ENCODE measurements at places on chromosomes 2 and 18. TPM values are rescaled to one million over a fixed set of nuclear protein-coding genes. Genes with fewer than 3 reads are reported as not detected.

Gene LNPK
- total RNA-seq: 36.4 TPM

GRCh38 chr2:16620590-16620989 is 45.0 kb downstream of the CYRIA start:
- H3K36me3 ChIP-seq: peaks cover 12% of the 10 kb centered on the region
- H3K27me3 ChIP-seq: no peaks in the 10 kb centered on the region
- DNase-seq: no peak
- H3K27ac ChIP-seq: peak overlapping the region; percentile 45
- H3K4me1 ChIP-seq: peaks cover 33% of the 10 kb centered on the region
- no peak overlapping the region for H3K4me3 ChIP-seq

DNA sequence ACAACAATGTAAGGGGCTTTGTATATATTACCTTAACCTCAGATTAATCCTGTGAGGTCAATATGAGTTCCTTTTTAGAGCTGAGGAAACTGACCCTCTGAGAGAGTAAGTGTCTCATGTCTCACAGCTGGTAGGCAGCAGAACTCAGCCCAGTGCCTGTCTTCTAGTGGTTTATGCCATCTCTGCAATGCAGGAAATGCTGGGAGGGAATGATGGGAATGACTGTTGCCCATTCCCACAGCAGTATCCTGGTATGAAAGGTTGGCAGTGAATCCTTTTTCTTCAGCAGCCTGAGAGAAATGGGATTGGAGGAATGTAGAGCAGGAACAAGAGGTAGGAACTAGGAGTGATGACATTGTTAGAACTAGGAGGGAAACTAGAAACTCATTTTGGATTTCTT is 6.0 kb downstream of the MRPL30 start:
- H3K36me3 ChIP-seq: peaks cover 22% of the 10 kb centered on the region
- peaks cover 6% of the 10 kb centered on the region for H3K4me1 ChIP-seq
- no peak overlapping the region for H3K27ac ChIP-seq

GRCh38 chr2:215828528-215829184 is 184.7 kb downstream of the MREG start:
- DNase-seq: peak; percentile 30
- H3K4me1 ChIP-seq: peaks cover 18% of the 10 kb centered on the region
- no peaks in the 10 kb centered on the region for H3K27me3 ChIP-seq
- no peaks in the 10 kb centered on the region for H3K36me3 ChIP-seq
- no peak overlapping the region for H3K27ac ChIP-seq
- no peak overlapping the region for H3K4me3 ChIP-seq

Gene SPTBN1
- 217 TPM for total RNA-seq

GRCh38 chr2:224151161-224151560 is 112.1 kb upstream of the SERPINE2 start:
- H3K36me3 ChIP-seq: no peaks in the 10 kb centered on the region
- peaks cover 22% of the 10 kb centered on the region for H3K4me1 ChIP-seq
- no peaks in the 10 kb centered on the region for H3K27me3 ChIP-seq
- DNase-seq: no peak
- H3K27ac ChIP-seq: no peak overlapping the region

GRCh38 chr2:191070276-191070675 is 56.3 kb upstream of the STAT1 start:
- no peak for DNase-seq
- H3K27me3 ChIP-seq: no peaks in the 10 kb centered on the region
- no peaks in the 10 kb centered on the region for H3K36me3 ChIP-seq
- no peaks in the 10 kb centered on the region for H3K4me1 ChIP-seq

DNA sequence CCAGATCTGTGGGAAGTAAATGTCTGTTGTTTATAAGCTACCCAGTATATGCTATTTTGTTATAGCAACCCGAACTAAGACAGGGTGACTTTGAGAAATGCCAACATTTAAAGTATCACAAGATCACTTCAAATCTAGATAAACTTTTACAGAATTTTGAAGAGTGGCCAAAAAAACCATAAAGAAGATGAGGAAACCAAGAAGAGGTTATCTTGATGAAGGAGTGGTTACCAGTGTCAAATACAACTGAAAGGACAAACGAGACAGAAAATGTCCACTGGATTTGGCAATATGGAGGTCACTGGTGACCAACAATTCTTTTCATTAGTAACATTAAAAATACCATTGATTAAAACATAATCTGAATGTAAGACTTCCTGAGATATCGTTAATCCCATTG is 235.7 kb downstream of the DYM start:
- H3K36me3 ChIP-seq: peaks cover 2% of the 10 kb centered on the region
- H3K4me1 ChIP-seq: no peaks in the 10 kb centered on the region
- no peak overlapping the region for H3K27ac ChIP-seq
- no peak for DNase-seq

- no peak overlapping the region for H3K4me3 ChIP-seq
- H3K27ac ChIP-seq: no peak overlapping the region
- no peaks in the 10 kb centered on the region for H3K4me1 ChIP-seq
- H3K36me3 ChIP-seq: no peaks in the 10 kb centered on the region
- no peaks in the 10 kb centered on the region for H3K27me3 ChIP-seq
Observed at GRCh38 chr2:84816426-84817026, 64.4 kb downstream of the TRABD2A start.

- H3K27me3 ChIP-seq: peaks cover 38% of the 10 kb centered on the region
- H3K4me3 ChIP-seq: no peak overlapping the region
Observed at GRCh38 chr2:136402281-136402680, 284.3 kb upstream of the CXCR4 start.

DNA sequence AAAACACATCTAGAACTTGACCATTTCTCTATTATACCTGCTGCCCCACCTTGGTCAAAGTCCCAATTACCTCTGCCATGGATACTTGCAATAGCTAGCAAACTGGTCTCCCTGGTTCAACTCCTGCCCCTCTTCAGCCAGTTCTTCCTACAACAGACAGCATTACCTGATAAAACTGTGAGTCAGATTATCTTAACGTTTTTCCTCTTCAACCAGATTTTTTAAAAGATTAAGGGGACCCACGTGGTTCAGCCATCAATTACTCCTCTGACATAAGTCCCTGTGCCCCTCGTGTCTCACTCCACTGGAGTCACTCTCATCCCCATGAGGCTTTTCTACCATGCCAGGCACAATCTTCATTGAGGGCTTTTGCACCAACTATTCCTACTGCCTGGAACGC is 5.3 kb upstream of the ARHGAP15 start:
- no peaks in the 10 kb centered on the region for H3K36me3 ChIP-seq
- no peak for DNase-seq
- no peak overlapping the region for H3K4me3 ChIP-seq
- H3K27ac ChIP-seq: no peak overlapping the region
- H3K27me3 ChIP-seq: no peaks in the 10 kb centered on the region

Gene CD207
- total RNA-seq: not detected

DNA sequence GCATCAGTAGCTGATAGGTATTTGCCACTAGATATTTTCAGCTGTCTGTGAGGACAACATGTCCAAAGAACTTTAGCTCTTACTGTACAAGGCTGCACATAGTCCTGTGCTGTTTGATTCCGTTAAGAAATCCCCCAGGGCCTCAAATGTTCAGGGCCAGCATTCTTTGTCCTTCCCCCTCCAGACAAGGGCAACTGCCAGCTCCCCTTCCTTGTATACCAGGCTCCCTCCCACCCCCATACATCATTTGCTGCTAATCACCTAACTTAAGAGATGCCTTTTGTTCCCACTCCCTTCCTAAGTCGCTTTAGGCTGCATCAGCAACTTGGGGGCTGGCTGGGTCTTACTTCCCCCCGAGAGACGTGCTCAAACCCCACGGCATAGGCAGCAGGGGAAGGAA is 138.7 kb downstream of the CDH20 start:
- peak overlapping the region; percentile 39 for H3K27ac ChIP-seq
- peaks cover 31% of the 10 kb centered on the region for H3K4me1 ChIP-seq
- H3K36me3 ChIP-seq: no peaks in the 10 kb centered on the region
- no peak overlapping the region for H3K4me3 ChIP-seq

- DNase-seq: no peak
- H3K36me3 ChIP-seq: no peaks in the 10 kb centered on the region
- no peaks in the 10 kb centered on the region for H3K27me3 ChIP-seq
- no peak overlapping the region for H3K27ac ChIP-seq
- no peaks in the 10 kb centered on the region for H3K4me1 ChIP-seq
Observed at GRCh38 chr2:238952261-238952919, 104.5 kb downstream of the TWIST2 start.

Gene MOGAT1
- not detected for total RNA-seq

DNA sequence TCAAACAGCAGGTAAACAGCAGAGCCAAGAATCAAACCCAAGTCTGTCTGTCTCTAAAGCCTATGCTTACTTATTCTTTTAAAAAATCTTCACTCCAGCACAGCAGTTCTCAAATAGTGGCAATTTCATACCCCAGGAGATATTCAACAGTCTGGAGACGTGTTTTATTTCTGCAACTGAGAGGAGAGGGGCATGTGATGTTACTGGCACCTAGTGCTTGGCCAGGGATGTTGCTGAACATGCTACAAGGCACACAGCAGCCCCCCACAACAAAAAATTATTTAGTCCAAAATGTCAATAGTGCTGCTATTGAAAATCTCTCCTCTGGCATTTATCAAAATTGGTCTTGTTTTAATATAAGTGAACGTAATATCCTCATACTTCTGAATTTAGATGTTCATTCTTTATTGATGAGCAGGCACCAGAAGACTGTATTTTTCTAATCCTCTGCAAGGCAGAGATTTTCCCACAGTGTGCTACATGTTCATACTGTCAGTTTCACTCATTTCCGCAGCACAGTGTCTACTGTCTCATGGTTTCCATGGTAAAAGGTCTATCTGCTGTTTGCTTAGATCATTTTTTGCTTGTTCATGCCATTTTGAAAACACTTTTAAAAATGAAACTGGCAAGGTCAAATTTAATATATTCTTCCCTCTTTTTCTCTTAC is 90.5 kb downstream of the LRATD1 start:
- H3K36me3 ChIP-seq: no peaks in the 10 kb centered on the region
- H3K4me1 ChIP-seq: no peaks in the 10 kb centered on the region
- DNase-seq: no peak
- no peak overlapping the region for H3K27ac ChIP-seq

Gene CBLN2
- total RNA-seq: 0.58 TPM

DNA sequence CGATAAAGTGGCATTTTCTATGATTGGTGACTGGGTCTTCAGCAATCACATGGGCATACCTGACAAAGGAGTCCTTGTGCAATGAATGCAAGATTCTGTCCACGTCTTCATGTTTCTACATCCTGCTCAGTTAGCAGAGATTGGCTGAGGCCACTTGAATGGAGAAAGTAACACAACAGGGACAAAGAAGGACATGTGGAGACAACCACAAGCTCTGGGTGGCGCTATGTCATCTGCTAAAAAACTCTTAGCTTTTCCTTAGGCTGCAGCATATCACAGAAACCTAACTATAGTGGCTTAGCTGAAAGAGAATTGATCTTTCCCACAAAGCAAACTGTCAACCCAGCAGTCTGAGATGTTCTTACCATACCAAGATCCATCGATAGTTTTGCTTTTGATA is 1109.7 kb downstream of the SOCS6 start:
- H3K4me3 ChIP-seq: no peak overlapping the region
- peaks cover 8% of the 10 kb centered on the region for H3K27me3 ChIP-seq
- peak; percentile 9 for DNase-seq
- no peaks in the 10 kb centered on the region for H3K36me3 ChIP-seq
- no peak overlapping the region for H3K27ac ChIP-seq
- H3K4me1 ChIP-seq: peaks cover 6% of the 10 kb centered on the region

DNA sequence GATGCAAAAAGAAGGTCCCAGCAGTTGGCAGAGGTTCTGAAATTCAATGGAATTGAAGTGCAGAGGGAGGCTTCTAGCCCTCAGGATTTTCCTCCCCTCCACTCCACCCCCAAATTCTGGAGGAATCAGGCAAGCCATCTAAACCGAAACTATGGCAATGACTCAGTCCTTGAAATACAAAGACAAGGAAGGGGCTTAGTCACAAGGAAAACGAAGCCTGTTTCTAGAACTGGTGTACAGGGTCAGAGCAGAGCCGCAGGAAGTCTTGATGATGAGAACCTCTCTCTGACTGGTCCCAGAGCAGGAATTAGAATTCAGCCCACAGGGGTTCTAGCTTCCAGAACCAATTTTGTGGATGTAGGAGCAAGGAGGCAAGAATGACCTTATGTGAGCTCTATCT is 111.7 kb upstream of the SCN1A start:
- H3K27ac ChIP-seq: no peak overlapping the region
- H3K27me3 ChIP-seq: no peaks in the 10 kb centered on the region
- no peaks in the 10 kb centered on the region for H3K36me3 ChIP-seq

- no peak for DNase-seq
- H3K27ac ChIP-seq: no peak overlapping the region
- H3K36me3 ChIP-seq: no peaks in the 10 kb centered on the region
- H3K4me1 ChIP-seq: peaks cover 23% of the 10 kb centered on the region
- peaks cover 3% of the 10 kb centered on the region for H3K27me3 ChIP-seq
Observed at GRCh38 chr2:10297959-10298531, 4.7 kb upstream of the HPCAL1 start.

Gene CXXC1
- 108 TPM for total RNA-seq

- no peak for DNase-seq
- H3K36me3 ChIP-seq: no peaks in the 10 kb centered on the region
- H3K4me3 ChIP-seq: no peak overlapping the region
- no peaks in the 10 kb centered on the region for H3K27me3 ChIP-seq
- no peak overlapping the region for H3K27ac ChIP-seq
Observed at GRCh38 chr2:185381631-185382030, 357.0 kb upstream of the FSIP2 start.

- no peaks in the 10 kb centered on the region for H3K27me3 ChIP-seq
- no peak overlapping the region for H3K27ac ChIP-seq
- no peak for DNase-seq
- no peaks in the 10 kb centered on the region for H3K36me3 ChIP-seq
- no peak overlapping the region for H3K4me3 ChIP-seq
Observed at GRCh38 chr18:41266616-41267015, 688.4 kb upstream of the PIK3C3 start.

Gene MLPH
- total RNA-seq: not detected

- no peak for DNase-seq
- peaks cover 3% of the 10 kb centered on the region for H3K4me1 ChIP-seq
- H3K36me3 ChIP-seq: peaks cover 7% of the 10 kb centered on the region
Observed at GRCh38 chr2:186757009-186757408, 63.1 kb downstream of the FAM171B start.

GRCh38 chr2:18482666-18483065 is 77.8 kb downstream of the RDH14 start:
- H3K27me3 ChIP-seq: no peaks in the 10 kb centered on the region
- DNase-seq: no peak
- no peak overlapping the region for H3K27ac ChIP-seq
- H3K4me1 ChIP-seq: no peaks in the 10 kb centered on the region

DNA sequence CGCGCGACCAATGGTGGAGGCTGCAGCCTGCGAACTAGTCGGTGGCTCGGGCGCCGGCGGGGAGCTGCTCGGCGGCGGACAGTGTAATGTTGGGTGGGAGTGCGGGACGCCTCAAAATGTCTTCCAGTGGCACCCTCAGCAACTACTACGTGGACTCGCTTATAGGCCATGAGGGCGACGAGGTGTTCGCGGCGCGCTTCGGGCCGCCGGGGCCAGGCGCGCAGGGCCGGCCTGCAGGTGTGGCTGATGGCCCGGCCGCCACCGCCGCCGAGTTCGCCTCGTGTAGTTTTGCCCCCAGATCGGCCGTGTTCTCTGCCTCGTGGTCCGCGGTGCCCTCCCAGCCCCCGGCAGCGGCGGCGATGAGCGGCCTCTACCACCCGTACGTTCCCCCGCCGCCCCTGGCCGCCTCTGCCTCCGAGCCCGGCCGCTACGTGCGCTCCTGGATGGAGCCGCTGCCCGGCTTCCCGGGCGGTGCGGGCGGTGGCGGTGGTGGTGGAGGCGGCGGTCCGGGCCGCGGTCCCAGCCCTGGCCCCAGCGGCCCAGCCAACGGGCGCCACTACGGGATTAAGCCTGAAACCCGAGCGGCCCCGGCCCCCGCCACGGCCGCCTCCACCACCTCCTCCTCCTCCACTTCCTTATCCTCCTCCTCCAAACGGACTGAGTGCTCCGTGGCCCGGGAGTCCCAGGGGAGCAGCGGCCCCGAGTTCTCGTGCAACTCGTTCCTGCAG is at the start of gene HOXD9:
Gene HOXD9, plus strand, starts transcription at position 37 of the 728 bp plus-strand sequence. Its CDS starts 50 bp downstream, at position 87.
- peaks cover 96% of the 10 kb centered on the region for H3K27me3 ChIP-seq
- no peaks in the 10 kb centered on the region for H3K4me1 ChIP-seq
- DNase-seq: no peak
- H3K4me3 ChIP-seq: peak within 1 kb of the TSS; percentile 73
- H3K27ac ChIP-seq: no peak within 1 kb of the TSS
